ENCODE measurements at places on chromosomes 2 and 18. TPM values are rescaled to one million over a fixed set of nuclear protein-coding genes. Genes with fewer than 3 reads are reported as not detected.

DNA sequence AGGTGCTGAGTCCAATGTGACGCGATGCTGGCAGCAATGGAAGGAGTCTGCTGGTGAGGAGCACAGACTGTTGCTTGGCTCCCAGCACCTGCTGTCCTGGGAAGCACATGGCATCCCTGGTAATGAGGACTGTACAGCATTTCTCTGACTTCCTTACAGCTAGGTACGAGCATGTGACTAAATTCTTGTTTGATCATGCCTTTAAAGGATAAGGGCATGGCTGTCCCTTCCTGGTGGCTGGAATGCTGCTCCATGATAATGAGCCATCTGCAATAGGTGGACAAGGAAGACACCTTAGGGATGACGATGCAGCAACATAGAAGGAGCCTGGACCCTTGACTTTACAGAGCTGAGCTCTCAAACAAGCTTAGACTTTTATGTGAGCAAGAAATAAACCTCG lies 278.0 kb upstream of the SPRED2 start:
- H3K36me3 ChIP-seq: no peaks in the 10 kb centered on the region
- H3K27ac ChIP-seq: no peak overlapping the region
- H3K27me3 ChIP-seq: no peaks in the 10 kb centered on the region
- H3K4me3 ChIP-seq: no peak overlapping the region
- H3K4me1 ChIP-seq: peaks cover 5% of the 10 kb centered on the region

DNA sequence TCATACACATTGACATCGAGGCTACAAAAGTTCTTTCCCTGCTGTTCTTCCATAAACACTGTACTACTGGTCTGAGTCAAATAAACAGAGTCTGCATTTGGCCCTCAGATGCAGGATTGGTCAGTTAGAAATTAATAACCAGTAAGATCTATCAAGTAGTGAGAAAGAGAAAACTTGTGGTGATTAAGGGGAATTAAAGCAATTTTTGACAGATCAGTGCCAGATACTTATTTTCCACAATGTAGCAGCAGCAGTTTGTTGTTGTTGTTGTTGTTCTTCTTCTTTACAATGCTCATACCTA lies 85.0 kb downstream of the IKZF2 start:
- no peaks in the 10 kb centered on the region for H3K27me3 ChIP-seq
- no peak for DNase-seq
- no peak overlapping the region for H3K4me3 ChIP-seq

DNA sequence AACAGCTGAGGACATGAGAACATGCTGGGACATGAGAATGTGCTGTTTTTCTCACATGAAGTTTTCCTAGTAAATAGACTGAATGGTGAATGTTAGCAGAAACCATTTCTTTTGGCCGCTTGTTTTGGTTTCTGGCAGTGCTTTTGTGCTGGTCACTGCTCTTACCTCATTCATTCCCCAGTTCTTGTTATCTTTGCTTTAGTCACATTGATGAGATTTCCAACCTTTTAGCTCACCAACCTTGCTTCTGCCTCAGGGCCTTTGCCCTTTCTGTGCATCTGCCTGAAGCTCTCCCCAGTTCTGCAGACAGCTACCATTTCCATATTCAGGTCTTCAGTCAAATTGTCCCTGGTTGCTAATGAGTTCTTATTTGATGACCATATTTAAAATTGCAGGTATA lies 91.6 kb downstream of the PTPRM start:
- H3K27me3 ChIP-seq: peaks cover 3% of the 10 kb centered on the region
- no peak overlapping the region for H3K4me3 ChIP-seq
- DNase-seq: no peak
- H3K36me3 ChIP-seq: peaks cover 5% of the 10 kb centered on the region
- no peak overlapping the region for H3K27ac ChIP-seq
- H3K4me1 ChIP-seq: peaks cover 21% of the 10 kb centered on the region

DNA sequence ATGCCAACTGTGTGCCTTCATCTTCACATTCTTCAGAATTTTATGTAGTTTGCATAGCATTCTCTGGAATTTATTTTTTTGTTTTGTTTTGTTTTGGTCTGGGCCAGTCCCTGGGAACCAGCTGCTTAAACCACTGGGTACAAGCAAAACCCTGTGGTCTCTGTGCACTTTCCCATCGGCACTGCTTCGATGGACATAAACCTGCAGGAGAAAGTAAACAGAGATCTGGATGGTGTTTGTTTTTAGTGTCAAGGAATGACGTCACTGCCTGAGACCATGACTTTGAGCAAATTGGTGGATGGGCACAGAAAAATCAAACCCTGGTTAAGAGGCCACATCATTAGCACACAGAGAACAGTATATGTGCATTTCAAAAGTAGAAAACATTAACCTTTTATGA lies 64.7 kb upstream of the RASGRP3 start:
- H3K4me3 ChIP-seq: no peak overlapping the region
- H3K27me3 ChIP-seq: peaks cover 2% of the 10 kb centered on the region
- peaks cover 16% of the 10 kb centered on the region for H3K4me1 ChIP-seq
- no peaks in the 10 kb centered on the region for H3K36me3 ChIP-seq

IL18R1 gene
- total RNA-seq: 0.51 TPM

- H3K4me1 ChIP-seq: peaks cover 26% of the 10 kb centered on the region
- H3K27ac ChIP-seq: no peak overlapping the region
- H3K4me3 ChIP-seq: no peak overlapping the region
- H3K36me3 ChIP-seq: peaks cover 6% of the 10 kb centered on the region
- DNase-seq: no peak
Measured at GRCh38 chr2:239305222-239305575, 95.6 kb downstream of the HDAC4 start.

GRCh38 chr2:159677654-159678053 lies 34.7 kb upstream of the MARCHF7 start:
- no peak for DNase-seq
- no peaks in the 10 kb centered on the region for H3K27me3 ChIP-seq
- no peaks in the 10 kb centered on the region for H3K4me1 ChIP-seq
- H3K27ac ChIP-seq: no peak overlapping the region
- no peak overlapping the region for H3K4me3 ChIP-seq

DNA sequence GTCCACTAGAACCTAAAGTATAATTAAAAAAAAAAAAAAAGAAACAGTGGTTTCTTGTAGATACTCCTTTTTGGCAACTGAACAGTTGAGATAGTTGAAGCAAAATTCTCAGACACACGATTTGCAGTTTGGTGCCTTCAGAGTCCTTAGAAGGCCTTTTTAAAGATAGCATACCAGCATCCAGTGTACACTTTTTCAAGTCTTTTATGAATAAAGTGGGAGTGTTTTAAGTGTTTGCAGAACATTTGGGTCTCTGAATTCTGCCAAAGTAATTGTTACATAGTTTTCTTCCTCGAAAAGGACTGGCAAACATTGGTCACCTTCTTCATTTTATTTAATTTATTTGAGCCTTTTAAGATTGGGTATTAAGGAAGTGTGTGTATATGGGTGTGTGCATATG lies 62.3 kb downstream of the SPTBN1 start:
- no peak overlapping the region for H3K27ac ChIP-seq
- peaks cover 5% of the 10 kb centered on the region for H3K27me3 ChIP-seq
- H3K4me3 ChIP-seq: no peak overlapping the region
- H3K36me3 ChIP-seq: peaks cover 22% of the 10 kb centered on the region

RND3 gene
- 2.9 TPM for total RNA-seq

ALK gene
- total RNA-seq: 0.05 TPM

GRCh38 chr18:49924293-49924983 lies 111.1 kb upstream of the ACAA2 start:
- H3K27me3 ChIP-seq: peaks cover 2% of the 10 kb centered on the region
- H3K4me1 ChIP-seq: peaks cover 11% of the 10 kb centered on the region
- H3K36me3 ChIP-seq: no peaks in the 10 kb centered on the region
- DNase-seq: no peak
- no peak overlapping the region for H3K27ac ChIP-seq

SLC4A3 gene
- total RNA-seq: 2.1 TPM

GRCh38 chr2:72438364-72438763 lies 290.7 kb upstream of the CYP26B1 start:
- no peaks in the 10 kb centered on the region for H3K4me1 ChIP-seq
- no peak for DNase-seq

DNA sequence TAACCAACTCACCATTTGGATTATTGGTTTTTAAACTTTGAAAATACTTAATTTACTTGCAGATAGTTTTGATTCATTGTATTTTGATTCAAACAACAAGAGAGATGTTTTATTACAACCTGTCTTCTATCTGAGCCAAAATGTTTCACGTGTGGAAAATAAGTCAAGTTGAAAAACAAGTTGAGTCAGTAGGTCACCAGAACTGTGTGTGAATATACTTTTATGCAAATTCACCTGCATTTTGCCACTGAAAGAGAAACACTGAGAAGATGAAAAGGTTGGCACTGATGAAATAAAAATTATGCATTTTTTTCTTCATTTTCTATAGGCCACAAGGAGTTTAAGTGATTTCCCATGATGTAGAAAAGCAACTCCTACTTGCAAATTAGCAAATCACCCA lies 68.3 kb downstream of the ICOS start:
- no peak for DNase-seq
- no peaks in the 10 kb centered on the region for H3K36me3 ChIP-seq
- no peaks in the 10 kb centered on the region for H3K4me1 ChIP-seq
- peaks cover 2% of the 10 kb centered on the region for H3K27me3 ChIP-seq
- no peak overlapping the region for H3K27ac ChIP-seq

- H3K27me3 ChIP-seq: no peaks in the 10 kb centered on the region
- H3K27ac ChIP-seq: no peak overlapping the region
Measured at GRCh38 chr18:51727780-51728179, 530.3 kb upstream of the MEX3C start.

GRCh38 chr2:30823452-30823851 lies 16.2 kb upstream of the CAPN13 start:
- peaks cover 2% of the 10 kb centered on the region for H3K27me3 ChIP-seq
- no peak overlapping the region for H3K4me3 ChIP-seq
- no peaks in the 10 kb centered on the region for H3K4me1 ChIP-seq
- no peaks in the 10 kb centered on the region for H3K36me3 ChIP-seq
- no peak overlapping the region for H3K27ac ChIP-seq

- no peak for DNase-seq
- peaks cover 6% of the 10 kb centered on the region for H3K36me3 ChIP-seq
- H3K27me3 ChIP-seq: no peaks in the 10 kb centered on the region
- no peak overlapping the region for H3K4me3 ChIP-seq
- H3K4me1 ChIP-seq: peaks cover 27% of the 10 kb centered on the region
Measured at GRCh38 chr2:144481666-144482065, 38.3 kb downstream of the ZEB2 start.

DNA sequence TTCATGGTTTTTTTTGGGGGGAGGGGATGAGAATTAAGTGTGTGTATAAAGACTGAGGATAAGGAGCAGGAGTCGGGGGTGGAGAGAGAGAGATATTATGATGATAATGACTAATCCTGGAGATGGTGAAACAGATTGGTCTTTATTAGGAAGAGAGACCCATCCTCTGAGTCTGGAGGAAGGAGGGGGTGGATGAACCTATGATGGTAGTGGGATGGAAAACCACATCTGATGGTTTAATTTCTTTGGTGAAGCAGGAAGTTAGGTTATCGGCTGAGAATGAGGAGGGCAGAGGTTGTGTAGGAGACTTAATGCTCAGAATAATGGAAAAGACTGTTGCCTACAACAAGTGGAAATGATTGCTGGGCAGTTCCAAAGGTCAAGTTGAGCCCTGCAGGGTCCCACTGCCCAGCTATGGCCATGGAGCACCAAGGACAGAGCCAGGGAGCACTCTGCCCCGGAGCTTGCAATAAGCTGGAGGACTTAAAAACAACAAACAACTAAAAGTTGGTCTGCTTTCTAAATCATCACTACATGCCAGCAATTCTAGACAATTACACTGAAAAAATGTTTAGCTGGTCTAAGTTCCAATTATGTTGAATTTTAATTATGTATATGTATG lies 7.9 kb downstream of the SLC16A14 start:
- no peak overlapping the region for H3K4me3 ChIP-seq
- no peaks in the 10 kb centered on the region for H3K36me3 ChIP-seq
- H3K4me1 ChIP-seq: no peaks in the 10 kb centered on the region

- H3K27ac ChIP-seq: no peak overlapping the region
- H3K36me3 ChIP-seq: no peaks in the 10 kb centered on the region
- no peak for DNase-seq
- no peak overlapping the region for H3K4me3 ChIP-seq
- H3K27me3 ChIP-seq: no peaks in the 10 kb centered on the region
Measured at GRCh38 chr2:173488861-173489260, 134.2 kb downstream of the CDCA7 start.

GRCh38 chr2:127887082-127887775 lies 1.5 kb upstream of the AMMECR1L start:
- H3K27me3 ChIP-seq: peaks cover 17% of the 10 kb centered on the region
- H3K4me3 ChIP-seq: peak overlapping the region; percentile 93
- peaks cover 21% of the 10 kb centered on the region for H3K4me1 ChIP-seq
- H3K27ac ChIP-seq: peak overlapping the region; percentile 88

UGT1A4 gene
- total RNA-seq: not detected

DNA sequence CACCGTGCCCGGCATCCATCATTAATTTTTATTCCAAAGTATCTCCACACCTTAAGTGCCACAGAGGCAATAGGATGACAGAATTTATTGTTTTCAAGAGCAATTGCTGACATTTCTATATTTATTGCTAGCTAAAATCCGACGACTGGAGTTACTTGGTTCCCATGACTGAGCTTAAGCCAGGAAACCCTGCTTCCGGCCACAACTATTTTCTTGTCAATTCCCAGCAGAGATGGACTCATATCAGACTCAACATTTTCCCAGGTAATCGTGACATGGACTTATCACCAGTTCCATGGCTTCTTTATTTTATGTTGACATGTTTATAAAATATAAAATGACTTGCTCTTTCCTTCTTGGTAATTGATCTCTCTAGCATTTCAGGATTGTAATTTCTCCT lies 20.6 kb upstream of the DCDC2C start:
- no peaks in the 10 kb centered on the region for H3K36me3 ChIP-seq
- no peak overlapping the region for H3K27ac ChIP-seq
- no peak for DNase-seq
- H3K27me3 ChIP-seq: peaks cover 3% of the 10 kb centered on the region
- H3K4me3 ChIP-seq: no peak overlapping the region
- no peaks in the 10 kb centered on the region for H3K4me1 ChIP-seq

DNA sequence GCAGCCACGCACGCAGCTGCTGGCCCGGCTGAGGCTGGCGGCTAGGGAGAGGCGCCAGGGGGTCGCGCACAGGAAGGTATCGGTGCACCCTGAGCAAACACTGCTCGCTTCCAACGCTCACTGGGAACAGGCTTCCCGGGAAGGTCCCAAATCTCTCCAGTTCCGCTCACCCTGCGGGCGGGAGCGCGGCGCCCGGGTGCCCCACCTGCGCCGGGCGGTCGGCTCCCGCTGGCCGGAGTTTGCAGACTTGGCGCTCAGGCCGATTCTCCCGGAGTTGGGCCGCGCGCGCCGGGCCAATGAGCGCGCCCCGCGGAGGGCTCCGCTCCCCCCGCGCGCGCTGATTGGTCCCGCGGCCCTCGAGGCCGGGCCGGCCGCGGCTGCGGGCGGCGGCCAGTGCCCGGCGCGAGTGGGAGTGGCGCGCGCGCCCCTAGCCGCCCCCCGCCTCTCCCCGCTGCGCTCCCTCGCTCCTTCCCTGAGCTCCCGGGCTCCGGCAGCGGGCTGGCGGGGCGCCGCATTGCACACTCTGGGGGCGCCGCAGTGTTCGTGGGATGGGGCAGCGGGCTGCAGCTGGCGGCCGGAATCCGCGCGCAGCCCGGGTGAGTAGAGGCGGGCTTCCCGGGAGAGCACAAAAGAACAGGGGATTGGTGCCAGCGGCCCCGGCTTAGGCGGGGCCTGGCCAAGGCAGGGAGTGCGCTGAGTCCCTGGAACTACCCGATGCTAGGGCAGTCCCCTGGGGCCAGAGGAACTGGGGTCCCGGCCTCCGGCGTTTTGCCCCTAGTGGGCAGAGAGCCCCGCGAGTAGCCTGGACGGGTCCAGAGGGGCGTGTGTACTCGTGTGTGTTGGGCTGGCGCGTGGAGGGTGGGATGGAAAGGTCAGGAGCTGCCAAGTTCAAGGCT lies at the start of gene LYPD6:
Gene LYPD6, plus strand, starts transcription at position 461 of the 896 bp plus-strand sequence. CDS start 107,122 bp downstream, outside the sequence.
- peak; percentile 76 for DNase-seq
- peak within 1 kb of the TSS; percentile 91 for H3K4me3 ChIP-seq
- peaks cover 9% of the 10 kb centered on the region for H3K27me3 ChIP-seq

CENPO gene
- 18.7 TPM for total RNA-seq

- no peak for DNase-seq
- no peaks in the 10 kb centered on the region for H3K36me3 ChIP-seq
- H3K4me1 ChIP-seq: peaks cover 3% of the 10 kb centered on the region
- no peak overlapping the region for H3K27ac ChIP-seq
- H3K4me3 ChIP-seq: no peak overlapping the region
Measured at GRCh38 chr2:100744589-100744988, 75.3 kb upstream of the NPAS2 start.

Data from endothelial cell (in vitro differentiated cells).